ENCODE measurements at places on chromosomes 13 and 19. TPM values are rescaled to one million over a fixed set of nuclear protein-coding genes. Genes with fewer than 3 reads are reported as not detected.

DNA sequence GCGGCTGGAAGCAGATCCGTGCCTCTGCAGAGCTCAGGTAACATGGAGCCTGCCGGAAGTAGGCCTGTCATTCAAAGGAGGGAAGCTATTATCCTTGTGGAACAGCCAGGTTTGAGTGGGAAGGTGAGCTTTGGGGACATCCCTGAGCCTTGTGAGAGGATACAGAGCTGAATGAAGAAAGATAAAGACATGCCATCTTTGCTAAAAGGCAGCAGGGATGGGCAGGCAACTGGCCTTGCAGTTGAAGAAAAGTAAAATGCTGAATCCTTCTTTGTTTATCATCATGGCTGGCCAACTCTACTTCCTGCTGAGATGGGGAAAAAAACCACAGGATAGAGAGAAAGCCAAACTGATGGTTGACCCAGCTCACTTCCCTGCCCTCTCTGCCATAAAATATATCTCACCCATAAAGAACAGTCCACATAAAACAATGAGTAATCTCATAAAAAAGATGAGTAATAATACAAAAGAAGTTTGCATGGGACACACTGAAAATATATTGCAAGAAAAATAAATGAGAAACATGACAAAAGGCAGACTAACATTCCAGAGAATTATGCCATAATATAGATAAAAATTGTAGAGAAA lies 226.3 kb downstream of the DLEU7 start:
- no peaks in the 10 kb centered on the region for H3K36me3 ChIP-seq
- no peaks in the 10 kb centered on the region for H3K27me3 ChIP-seq
- H3K27ac ChIP-seq, result no peak overlapping the region

GRCh38 chr13:42477596-42478190 lies 96.3 kb upstream of the TNFSF11 start:
- H3K4me1 ChIP-seq, result no peaks in the 10 kb centered on the region
- no peaks in the 10 kb centered on the region for H3K36me3 ChIP-seq
- no peaks in the 10 kb centered on the region for H3K27me3 ChIP-seq
- no peak overlapping the region for H3K27ac ChIP-seq
- no peak overlapping the region for H3K4me3 ChIP-seq

GRCh38 chr19:17519967-17520366 lies 8.5 kb downstream of the PGLS start:
- no peak overlapping the region for H3K4me3 ChIP-seq
- no peak for DNase-seq
- H3K36me3 ChIP-seq, result peaks cover 12% of the 10 kb centered on the region
- no peak overlapping the region for H3K27ac ChIP-seq
- H3K4me1 ChIP-seq, result peaks cover 7% of the 10 kb centered on the region

Gene CPB2
- not detected for total RNA-seq

Gene ZNF296
- 5.0 TPM for total RNA-seq

DNA sequence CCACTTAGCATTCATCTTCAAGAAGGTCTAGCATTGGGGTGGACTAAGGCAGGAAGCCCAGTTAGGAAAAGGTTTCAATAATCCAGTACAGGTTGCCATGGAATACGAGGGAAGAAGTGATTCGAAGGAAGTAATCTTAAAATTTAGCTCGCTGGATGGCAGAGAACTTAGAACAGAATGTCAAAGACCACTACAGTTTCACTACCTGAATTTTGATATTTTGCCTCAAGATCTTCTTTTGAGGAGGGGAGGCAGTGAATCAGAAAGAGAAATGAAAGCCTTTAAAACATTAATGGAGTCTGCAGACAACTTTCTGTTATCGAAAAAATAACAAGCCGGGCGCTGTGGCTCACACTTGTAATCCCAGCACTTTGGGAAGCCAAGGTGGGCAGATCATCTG lies 7.0 kb upstream of the RAB8A start:
- no peak for DNase-seq
- peak overlapping the region; percentile 42 for H3K27ac ChIP-seq
- H3K27me3 ChIP-seq, result no peaks in the 10 kb centered on the region
- no peak overlapping the region for H3K4me3 ChIP-seq
- no peaks in the 10 kb centered on the region for H3K4me1 ChIP-seq

GRCh38 chr19:21322528-21322927 lies 6.7 kb downstream of the ZNF708 start:
- H3K36me3 ChIP-seq, result no peaks in the 10 kb centered on the region
- peak overlapping the region; percentile 19 for H3K27ac ChIP-seq
- H3K27me3 ChIP-seq, result no peaks in the 10 kb centered on the region
- peaks cover 10% of the 10 kb centered on the region for H3K4me1 ChIP-seq
- no peak overlapping the region for H3K4me3 ChIP-seq

DNA sequence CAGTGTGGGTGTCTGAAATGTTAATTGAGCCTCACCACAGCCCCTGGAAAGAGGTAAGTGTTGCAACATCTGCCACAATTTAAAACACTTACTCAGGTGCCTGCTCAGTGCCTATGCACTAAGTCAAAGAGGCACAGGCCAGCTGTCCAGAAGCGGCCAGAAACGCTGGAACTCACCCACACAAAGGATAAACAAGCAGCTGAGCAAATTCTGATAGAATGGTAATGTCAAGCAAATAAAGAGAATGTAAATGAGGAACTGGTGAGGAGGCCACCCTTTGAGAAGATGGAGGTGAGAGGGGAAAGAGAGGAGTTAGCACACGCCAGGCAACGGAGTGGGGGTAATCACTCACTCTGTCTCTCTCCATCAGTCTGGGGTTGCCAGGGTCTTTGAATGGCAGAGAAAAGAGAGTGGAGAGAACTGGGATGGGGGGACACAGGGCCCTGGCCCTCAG lies 67.7 kb upstream of the SERP2 start:
- peak overlapping the region; percentile 56 for H3K27ac ChIP-seq
- H3K4me1 ChIP-seq, result peaks cover 93% of the 10 kb centered on the region
- H3K4me3 ChIP-seq, result no peak overlapping the region
- H3K27me3 ChIP-seq, result no peaks in the 10 kb centered on the region

Gene DNAAF3
- total RNA-seq, result 1.1 TPM

Gene SIGLEC12
- 0.91 TPM for total RNA-seq

Gene TNNI3
- not detected for total RNA-seq

Gene PABPC3
- total RNA-seq, result 0.12 TPM

- no peak overlapping the region for H3K27ac ChIP-seq
- no peak overlapping the region for H3K4me3 ChIP-seq
- H3K27me3 ChIP-seq, result no peaks in the 10 kb centered on the region
- no peak for DNase-seq
Measured at GRCh38 chr13:58953638-58954037, 1210.1 kb downstream of the DIAPH3 start.

Gene ARGLU1
- total RNA-seq, result 111 TPM

DNA sequence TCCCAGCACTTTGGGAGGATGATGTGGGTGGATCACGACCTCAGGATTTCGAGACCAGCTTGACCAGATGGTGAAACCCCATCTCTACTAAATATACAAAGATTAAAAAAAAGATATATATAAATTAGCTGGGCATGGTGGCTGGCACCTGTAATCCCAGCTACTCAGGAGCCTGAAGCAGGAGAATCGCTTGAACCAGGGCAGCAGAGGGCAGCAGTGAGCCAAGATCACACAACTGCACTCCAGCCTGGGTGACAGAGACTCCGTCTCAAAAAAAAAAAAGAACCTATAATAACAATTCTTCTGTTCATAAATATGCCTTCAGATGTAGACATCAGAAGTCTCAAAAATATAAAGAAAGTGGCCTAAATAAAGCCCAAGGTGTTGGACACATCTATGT lies 7.6 kb downstream of the ZNF737 start:
- DNase-seq, result no peak
- H3K4me1 ChIP-seq, result no peaks in the 10 kb centered on the region
- no peaks in the 10 kb centered on the region for H3K36me3 ChIP-seq
- no peak overlapping the region for H3K4me3 ChIP-seq
- H3K27me3 ChIP-seq, result no peaks in the 10 kb centered on the region

GRCh38 chr13:60647547-60647946 lies 250.5 kb downstream of the TDRD3 start:
- no peak for DNase-seq
- no peak overlapping the region for H3K4me3 ChIP-seq
- no peaks in the 10 kb centered on the region for H3K27me3 ChIP-seq
- H3K4me1 ChIP-seq, result no peaks in the 10 kb centered on the region
- H3K27ac ChIP-seq, result no peak overlapping the region

- peaks cover 57% of the 10 kb centered on the region for H3K36me3 ChIP-seq
- H3K4me3 ChIP-seq, result no peak overlapping the region
- no peak overlapping the region for H3K27ac ChIP-seq
- no peaks in the 10 kb centered on the region for H3K4me1 ChIP-seq
Measured at GRCh38 chr19:44993526-44993925, 7.7 kb upstream of the RELB start.

Gene CCDC70
- total RNA-seq, result not detected

GRCh38 chr13:85982102-85982501 lies 182.9 kb upstream of the SLITRK6 start:
- no peaks in the 10 kb centered on the region for H3K4me1 ChIP-seq
- no peaks in the 10 kb centered on the region for H3K27me3 ChIP-seq
- no peaks in the 10 kb centered on the region for H3K36me3 ChIP-seq
- DNase-seq, result no peak
- no peak overlapping the region for H3K4me3 ChIP-seq
- H3K27ac ChIP-seq, result no peak overlapping the region

- H3K4me3 ChIP-seq, result no peak overlapping the region
- H3K27me3 ChIP-seq, result no peaks in the 10 kb centered on the region
- H3K27ac ChIP-seq, result no peak overlapping the region
- no peaks in the 10 kb centered on the region for H3K4me1 ChIP-seq
Measured at GRCh38 chr13:100648354-100648753, 26.2 kb downstream of the TMTC4 start.

Gene RCBTB1
- total RNA-seq, result 2.0 TPM

DNA sequence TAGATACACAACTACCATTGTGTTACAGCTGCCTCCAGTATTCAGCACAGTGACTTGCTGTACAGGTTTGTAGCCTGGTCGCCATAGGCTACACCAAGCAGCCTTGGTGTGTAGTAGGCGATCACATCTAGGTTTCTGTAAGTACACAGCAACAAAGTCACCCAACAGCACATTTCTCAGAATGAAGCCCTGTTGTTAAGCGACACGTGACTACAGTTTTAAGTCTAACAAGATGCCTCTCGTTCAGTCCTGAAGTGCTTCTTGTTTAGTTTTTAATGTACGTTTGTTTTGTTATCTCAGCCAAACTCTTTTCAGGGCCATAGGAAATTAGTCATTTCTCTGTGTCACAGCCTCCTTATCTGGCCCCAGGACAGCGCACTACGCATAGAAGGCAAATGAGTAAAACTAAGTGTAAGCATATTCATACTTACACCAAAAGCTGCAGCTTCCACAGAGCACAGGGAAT lies 50.0 kb upstream of the GPR183 start:
- H3K4me1 ChIP-seq, result peaks cover 28% of the 10 kb centered on the region
- no peaks in the 10 kb centered on the region for H3K27me3 ChIP-seq
- H3K36me3 ChIP-seq, result peaks cover 78% of the 10 kb centered on the region
- H3K4me3 ChIP-seq, result no peak overlapping the region

DNA sequence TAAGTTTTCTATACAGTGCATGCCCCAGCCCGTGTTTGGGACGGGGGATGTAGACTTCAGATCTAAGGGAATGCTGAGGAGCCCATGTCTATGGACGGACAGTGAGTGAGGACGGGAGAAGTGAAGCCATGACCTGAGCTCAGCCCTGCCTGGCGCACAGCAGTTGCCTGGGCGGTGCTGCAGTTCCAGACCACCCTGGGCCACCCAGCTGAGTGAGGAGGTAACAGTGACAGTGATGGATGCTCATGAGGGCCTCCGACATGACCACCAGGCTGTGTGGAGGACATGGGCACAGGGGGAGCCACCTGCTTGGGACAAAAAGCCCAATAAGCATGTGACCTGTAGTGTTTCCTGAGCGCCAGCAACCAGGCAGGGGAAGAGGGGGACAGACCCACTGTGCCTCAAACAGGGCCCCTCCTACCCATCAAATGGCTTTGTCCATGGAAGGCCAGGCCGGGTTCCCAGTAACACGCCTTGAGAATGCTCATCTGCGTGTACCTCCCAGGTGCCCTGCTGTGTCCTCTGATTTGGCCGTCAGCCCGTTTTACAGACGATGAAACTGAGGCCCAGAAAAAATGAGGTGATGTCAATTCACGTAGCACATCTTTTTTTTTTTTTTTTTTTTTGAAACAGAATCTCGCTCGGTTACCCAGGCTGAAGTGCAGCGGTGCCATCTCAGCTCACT lies 22.6 kb downstream of the NOSIP start:
- no peak overlapping the region for H3K27ac ChIP-seq
- H3K36me3 ChIP-seq, result peaks cover 69% of the 10 kb centered on the region
- H3K27me3 ChIP-seq, result no peaks in the 10 kb centered on the region
- peaks cover 65% of the 10 kb centered on the region for H3K4me1 ChIP-seq
- DNase-seq, result no peak

DNA sequence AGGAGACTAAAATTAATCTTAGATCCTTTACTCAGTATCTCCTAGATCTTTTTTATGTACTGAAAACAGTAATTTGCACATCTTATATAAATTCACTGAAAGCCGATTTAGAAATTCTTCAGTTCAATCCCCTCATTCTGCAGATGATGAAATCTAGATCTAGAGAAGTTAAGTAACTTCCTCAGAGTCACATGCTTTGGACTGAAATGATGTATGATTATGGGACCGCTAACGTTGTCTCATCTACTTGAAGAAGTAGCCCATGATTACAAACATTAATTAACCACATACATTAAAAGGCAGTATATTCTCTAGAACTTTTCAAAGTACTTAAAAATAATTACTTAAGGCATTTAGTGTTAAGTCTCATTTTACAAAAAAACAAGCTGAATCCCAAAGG lies 37.8 kb downstream of the ELF1 start:
- no peaks in the 10 kb centered on the region for H3K36me3 ChIP-seq
- H3K27ac ChIP-seq, result peak overlapping the region; percentile 86
- H3K4me1 ChIP-seq, result peaks cover 91% of the 10 kb centered on the region
- no peak for DNase-seq

Gene ZNF729
- not detected for total RNA-seq

Gene ELOF1
- 31.6 TPM for total RNA-seq
